Common myeloid progenitor, CD34-positive (primary cell): ENCODE measurements at places on chromosomes 4 and X.
A peak's percentile ranks its signal among the peaks of the same experiment; 100 is the strongest.

DNA sequence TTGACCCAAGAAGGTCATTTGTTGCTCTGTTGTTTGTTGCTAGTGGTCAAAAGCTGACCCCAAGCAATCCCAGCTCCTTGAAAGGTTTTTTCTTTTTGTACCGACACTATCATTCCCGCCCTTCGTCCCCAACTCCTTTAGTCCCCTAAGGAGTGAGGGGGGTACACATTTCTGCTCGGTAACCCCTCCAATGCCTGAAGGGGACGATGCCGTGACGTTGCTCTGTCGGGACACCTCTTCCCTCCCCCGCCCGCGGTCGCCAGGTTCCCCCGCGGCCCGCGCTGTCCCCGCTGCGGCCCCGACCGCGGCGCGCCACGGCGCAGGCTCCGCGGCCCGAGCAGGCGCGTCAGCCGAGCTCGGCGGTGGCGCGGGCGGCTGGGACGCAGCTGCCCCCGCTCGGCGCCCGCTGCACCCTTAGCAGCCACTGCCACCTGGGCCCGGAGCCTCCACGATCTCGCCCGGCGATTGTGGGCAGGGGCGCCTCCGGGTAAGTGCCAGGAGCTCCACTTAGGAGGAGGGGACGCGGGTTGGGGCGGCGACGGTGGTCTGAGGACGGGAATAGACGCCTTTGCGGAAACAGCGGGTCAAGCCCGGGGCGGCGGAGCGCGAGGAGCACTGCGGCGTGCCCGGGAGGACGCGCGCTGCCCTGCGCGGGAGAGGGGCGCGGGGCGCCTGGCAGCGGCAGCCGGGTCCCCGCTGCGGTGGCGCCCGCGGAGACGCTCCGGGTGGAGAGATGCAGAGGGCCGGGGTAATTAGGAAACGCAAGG, at the start of gene GLRB:
Gene GLRB, plus strand, starts transcription at position 340 of the 767 bp plus-strand sequence. CDS start 1,875 bp downstream, outside the sequence.
- H3K4me1 ChIP-seq: peaks cover 12% of the 10 kb centered on the region
- H3K27ac ChIP-seq: no peak within 1 kb of the TSS
- H3K27me3 ChIP-seq: peaks cover 8% of the 10 kb centered on the region
- no peaks in the 10 kb centered on the region for H3K36me3 ChIP-seq
- peak within 1 kb of the TSS; percentile 86 for H3K4me3 ChIP-seq

GRCh38 chrX:72027024-72027913, 104.4 kb downstream of the RTL5 start:
- H3K27me3 ChIP-seq: no peaks in the 10 kb centered on the region
- no peak overlapping the region for H3K27ac ChIP-seq
- no peaks in the 10 kb centered on the region for H3K4me1 ChIP-seq
- H3K36me3 ChIP-seq: no peaks in the 10 kb centered on the region
- H3K4me3 ChIP-seq: no peak overlapping the region

DNA sequence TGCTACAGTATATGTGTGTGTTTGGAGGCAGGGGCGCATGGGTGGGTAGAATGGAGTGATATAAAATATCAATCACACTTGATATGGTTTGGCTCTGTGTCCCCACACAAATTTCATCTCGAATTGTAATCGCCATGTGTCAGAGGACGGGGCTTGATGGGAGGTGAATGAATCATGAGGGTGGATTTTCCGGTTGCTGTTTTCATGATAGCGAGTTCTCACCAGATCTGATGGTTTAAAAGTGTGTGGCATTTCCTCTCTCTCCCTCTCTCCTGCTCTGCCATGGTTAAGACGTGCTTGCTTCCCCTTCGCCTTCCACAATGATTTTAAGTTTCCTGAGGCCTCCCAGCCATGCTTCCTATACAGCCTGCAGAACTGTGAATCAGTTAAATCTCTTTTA, 14.8 kb downstream of the SOWAHB start:
- H3K36me3 ChIP-seq: no peaks in the 10 kb centered on the region
- no peaks in the 10 kb centered on the region for H3K27me3 ChIP-seq
- no peaks in the 10 kb centered on the region for H3K4me1 ChIP-seq
- no peak for DNase-seq
- H3K4me3 ChIP-seq: no peak overlapping the region

DNA sequence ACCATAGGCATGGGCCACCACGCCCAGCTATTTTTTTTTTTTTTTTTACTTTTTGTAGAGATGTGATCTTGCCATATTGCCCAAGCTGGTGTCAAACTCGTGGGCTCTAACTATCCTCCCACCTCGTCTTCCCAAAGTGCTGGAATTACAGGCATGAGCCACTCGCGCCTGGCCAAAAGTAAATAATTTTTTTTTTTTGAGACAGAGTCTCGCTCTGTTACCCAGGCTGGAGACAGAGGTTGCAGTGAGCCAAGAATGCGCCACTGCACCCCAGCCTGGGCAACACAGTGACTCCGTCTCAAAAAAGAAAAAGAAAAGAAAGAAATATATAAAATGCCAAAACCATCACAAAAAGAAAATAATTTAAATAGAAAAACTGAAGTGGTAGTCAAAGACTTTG, 18.4 kb upstream of the OPHN1 start:
- no peak overlapping the region for H3K27ac ChIP-seq
- H3K4me1 ChIP-seq: no peaks in the 10 kb centered on the region
- H3K27me3 ChIP-seq: no peaks in the 10 kb centered on the region
- H3K36me3 ChIP-seq: no peaks in the 10 kb centered on the region
- no peak overlapping the region for H3K4me3 ChIP-seq

GRCh38 chr4:21887481-21887880, 61.1 kb downstream of the KCNIP4 start:
- no peak overlapping the region for H3K27ac ChIP-seq
- no peaks in the 10 kb centered on the region for H3K27me3 ChIP-seq
- H3K4me1 ChIP-seq: no peaks in the 10 kb centered on the region
- no peak overlapping the region for H3K4me3 ChIP-seq

GRCh38 chr4:37872310-37872988, 18.4 kb upstream of the TBC1D1 start:
- peaks cover 5% of the 10 kb centered on the region for H3K4me1 ChIP-seq
- no peak overlapping the region for H3K4me3 ChIP-seq
- no peak for DNase-seq
- peaks cover 2% of the 10 kb centered on the region for H3K36me3 ChIP-seq
- no peaks in the 10 kb centered on the region for H3K27me3 ChIP-seq

- no peak overlapping the region for H3K27ac ChIP-seq
- H3K36me3 ChIP-seq: no peaks in the 10 kb centered on the region
- no peaks in the 10 kb centered on the region for H3K27me3 ChIP-seq
Observed at GRCh38 chr4:128477540-128477939, 189.9 kb upstream of the PGRMC2 start.

DNA sequence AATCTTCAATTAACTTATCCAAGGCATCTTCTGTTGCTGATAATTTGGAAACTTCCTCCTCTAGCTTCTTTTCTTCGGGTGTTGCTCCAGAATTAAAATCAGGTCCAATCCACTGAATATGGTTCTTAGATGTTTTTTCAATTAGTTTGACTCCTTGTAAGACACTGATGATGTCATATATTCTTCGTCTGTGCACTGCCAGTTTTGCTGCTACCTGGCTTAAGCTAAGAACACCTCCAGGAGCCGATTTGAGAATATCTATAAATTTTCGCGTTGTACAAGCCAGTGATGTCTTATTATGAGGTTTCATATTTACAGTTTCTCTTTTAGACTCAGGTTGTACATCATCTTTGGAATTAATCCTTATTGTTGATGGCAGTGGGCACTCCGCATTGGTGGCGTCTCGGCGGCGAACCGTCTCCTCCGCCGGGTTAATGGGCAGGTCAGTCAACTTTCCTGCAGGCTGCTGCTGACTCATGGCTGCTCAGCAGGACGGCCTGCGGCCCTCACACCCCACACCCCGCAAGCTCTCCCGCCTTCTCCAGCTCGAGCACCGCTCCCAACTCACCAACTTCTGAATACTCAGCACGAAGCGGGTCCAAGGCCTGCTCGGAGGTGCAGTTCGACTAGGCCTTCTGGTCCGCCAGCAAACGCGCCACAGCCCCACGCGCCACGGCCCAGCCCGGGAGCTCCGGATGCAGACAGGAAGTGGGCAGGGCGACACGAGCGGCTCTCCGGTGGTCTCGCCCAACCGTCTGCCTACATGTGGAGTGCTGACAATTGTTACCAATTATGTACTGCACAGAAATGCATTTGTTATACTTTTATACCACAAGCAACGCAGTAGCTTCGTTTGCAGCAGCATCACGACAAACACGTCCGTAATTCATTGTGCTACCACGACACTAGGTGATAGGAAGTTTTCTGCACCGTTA, 49.2 kb upstream of the FHL1 start:
- no peaks in the 10 kb centered on the region for H3K4me1 ChIP-seq
- no peaks in the 10 kb centered on the region for H3K36me3 ChIP-seq
- DNase-seq: no peak
- no peaks in the 10 kb centered on the region for H3K27me3 ChIP-seq
- H3K4me3 ChIP-seq: no peak overlapping the region
- H3K27ac ChIP-seq: no peak overlapping the region

DNA sequence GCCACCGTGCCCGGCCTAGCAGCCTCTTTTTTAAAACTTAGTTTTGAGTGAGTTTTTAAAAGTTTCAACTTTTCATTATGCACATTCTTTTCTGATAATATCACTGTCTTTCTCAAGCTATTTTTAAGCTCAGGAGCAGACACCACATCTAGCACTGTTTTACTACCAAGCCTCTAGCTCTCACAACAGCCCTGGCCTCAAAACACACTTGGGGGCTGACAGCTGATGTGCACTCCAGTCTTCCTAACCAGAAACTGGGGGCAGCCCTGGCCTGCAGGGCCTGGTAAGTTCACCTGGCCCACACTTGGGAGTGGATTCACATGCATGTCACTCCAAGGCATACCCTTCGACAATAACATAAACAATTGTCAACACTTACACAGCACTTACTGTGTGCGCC, 34.0 kb downstream of the CENPU start:
- H3K4me3 ChIP-seq: no peak overlapping the region
- H3K27me3 ChIP-seq: no peaks in the 10 kb centered on the region
- no peaks in the 10 kb centered on the region for H3K4me1 ChIP-seq
- no peak overlapping the region for H3K27ac ChIP-seq
- no peak for DNase-seq
- H3K36me3 ChIP-seq: peaks cover 60% of the 10 kb centered on the region

DNA sequence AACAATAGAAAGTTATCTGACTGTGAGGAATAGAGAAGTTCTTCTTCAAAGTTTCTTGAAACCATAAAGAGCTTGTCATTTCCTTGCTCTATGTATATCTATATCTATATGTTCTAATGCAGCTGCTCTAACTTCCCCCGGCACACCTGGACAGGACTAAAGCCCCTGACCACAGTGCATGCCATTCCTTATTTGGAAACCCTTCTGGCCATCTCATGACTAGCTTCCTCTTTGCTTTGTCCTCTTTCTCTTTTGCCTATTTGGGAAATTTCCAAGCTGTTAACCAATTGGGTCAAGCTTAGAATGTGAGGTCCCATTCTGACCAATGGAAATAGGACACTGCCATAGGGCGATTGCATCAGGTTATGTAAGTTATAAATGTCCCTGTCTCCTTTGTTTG, 1481.1 kb downstream of the STIM2 start:
- no peak for DNase-seq
- H3K4me3 ChIP-seq: no peak overlapping the region
- H3K27me3 ChIP-seq: no peaks in the 10 kb centered on the region
- no peaks in the 10 kb centered on the region for H3K4me1 ChIP-seq
- no peaks in the 10 kb centered on the region for H3K36me3 ChIP-seq

DNA sequence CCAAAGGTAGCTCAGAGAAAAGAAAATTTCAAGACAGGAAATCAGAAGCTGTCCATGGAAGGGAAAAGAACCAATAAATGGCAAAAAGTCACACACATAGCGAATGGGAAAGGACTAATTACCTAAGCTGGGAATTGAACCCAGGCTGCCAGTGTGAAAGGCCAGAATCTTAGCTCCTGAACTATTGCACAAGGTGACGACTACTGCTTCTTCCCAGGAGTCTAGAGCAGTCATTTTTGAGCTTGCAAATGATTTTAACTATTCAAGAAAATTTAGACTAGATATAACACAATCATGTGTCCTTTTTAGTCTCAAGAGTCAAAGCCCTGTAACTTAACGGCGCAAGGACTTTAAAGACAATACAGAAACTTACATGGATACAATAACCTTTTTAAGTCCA, 34.1 kb upstream of the ZNF81 start:
- H3K27ac ChIP-seq: no peak overlapping the region
- H3K27me3 ChIP-seq: no peaks in the 10 kb centered on the region
- H3K36me3 ChIP-seq: no peaks in the 10 kb centered on the region
- no peak for DNase-seq
- H3K4me1 ChIP-seq: no peaks in the 10 kb centered on the region

DNA sequence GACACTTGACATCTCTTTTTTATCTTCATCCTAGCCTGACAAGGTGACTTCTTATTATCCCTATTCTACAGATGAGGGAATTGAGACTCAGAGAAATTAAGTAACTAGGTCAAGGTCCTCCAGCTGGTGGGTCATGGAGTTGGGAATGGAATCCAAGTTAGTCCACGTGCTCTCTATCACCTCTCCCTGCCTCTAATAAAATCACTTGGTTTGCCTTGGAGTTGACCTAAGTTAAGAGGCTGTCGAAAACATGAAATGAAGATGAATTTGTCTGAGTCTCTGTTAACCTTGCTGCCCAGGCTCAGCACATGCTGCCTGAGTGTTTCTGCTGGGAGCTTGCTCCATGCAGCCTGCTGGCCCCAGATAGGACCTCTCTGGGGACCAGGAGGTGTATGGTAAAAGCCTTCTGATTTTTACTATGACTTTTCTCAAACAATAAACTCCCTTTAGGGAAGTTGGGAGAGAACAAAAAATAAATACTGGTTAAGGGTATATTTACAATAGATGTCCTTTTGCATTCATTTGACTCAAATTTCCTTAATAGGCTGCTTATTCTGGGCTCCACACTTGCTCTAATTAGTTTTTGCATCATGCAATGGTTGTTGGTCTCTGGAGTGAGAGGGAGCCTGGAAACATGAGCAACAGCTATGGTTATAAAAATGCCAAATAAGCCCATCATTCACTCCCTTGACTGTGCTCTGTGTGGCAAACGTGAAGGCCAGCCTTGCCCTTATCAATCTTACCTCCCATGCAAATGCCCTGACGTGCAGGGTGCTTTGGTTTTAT, 61.6 kb upstream of the DHX15 start:
- no peak overlapping the region for H3K27ac ChIP-seq
- no peak for DNase-seq

- DNase-seq: no peak
- H3K4me3 ChIP-seq: no peak overlapping the region
- no peak overlapping the region for H3K27ac ChIP-seq
- no peaks in the 10 kb centered on the region for H3K27me3 ChIP-seq
Observed at GRCh38 chrX:67426946-67427345, 116.9 kb upstream of the AR start.

- DNase-seq: no peak
- no peak overlapping the region for H3K4me3 ChIP-seq
- H3K27ac ChIP-seq: no peak overlapping the region
- peaks cover 8% of the 10 kb centered on the region for H3K36me3 ChIP-seq
- no peaks in the 10 kb centered on the region for H3K27me3 ChIP-seq
- H3K4me1 ChIP-seq: no peaks in the 10 kb centered on the region
Observed at GRCh38 chr4:145055533-145056257, 42.3 kb downstream of the ANAPC10 start.

DNA sequence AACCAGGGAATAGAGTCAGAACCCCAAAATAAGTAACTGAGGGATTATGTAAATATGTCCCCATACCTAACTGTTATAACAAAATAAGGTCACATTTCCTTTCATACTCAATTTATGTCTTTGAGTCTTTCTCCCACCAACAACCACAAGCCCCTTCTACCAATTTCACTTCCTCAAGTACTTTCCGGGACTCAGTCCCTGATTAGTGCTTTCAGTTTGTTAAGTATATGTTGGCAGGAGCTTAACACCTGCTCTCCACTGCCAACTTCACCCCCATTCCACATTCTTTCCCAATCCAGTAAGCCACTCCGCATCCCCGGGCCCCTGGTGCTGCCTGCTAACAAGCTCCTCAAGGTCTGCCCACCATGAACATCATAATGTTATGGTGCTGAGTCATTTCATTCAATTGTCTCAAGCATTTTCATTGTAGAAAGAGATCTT, 71.3 kb upstream of the SPRY1 start:
- H3K27ac ChIP-seq: no peak overlapping the region
- peaks cover 17% of the 10 kb centered on the region for H3K4me1 ChIP-seq
- no peak overlapping the region for H3K4me3 ChIP-seq
- peak; percentile 20 for DNase-seq
- H3K36me3 ChIP-seq: no peaks in the 10 kb centered on the region
- no peaks in the 10 kb centered on the region for H3K27me3 ChIP-seq
